DMS 273 treated with DMSO at 0.1 percent for 48 hours (cell line): ENCODE measurements at places on chromosomes 3 and 15.

GRCh38 chr15:45546789-45547188 lies 24.2 kb upstream of the SLC30A4 start:
- no peak for DNase-seq

GRCh38 chr3:190097617-190098016 lies 23.1 kb downstream of the P3H2 start:
- DNase-seq: no peak

- DNase-seq: no peak
Observed at GRCh38 chr3:52021489-52022268, 26.0 kb upstream of the RPL29 start.

DNA sequence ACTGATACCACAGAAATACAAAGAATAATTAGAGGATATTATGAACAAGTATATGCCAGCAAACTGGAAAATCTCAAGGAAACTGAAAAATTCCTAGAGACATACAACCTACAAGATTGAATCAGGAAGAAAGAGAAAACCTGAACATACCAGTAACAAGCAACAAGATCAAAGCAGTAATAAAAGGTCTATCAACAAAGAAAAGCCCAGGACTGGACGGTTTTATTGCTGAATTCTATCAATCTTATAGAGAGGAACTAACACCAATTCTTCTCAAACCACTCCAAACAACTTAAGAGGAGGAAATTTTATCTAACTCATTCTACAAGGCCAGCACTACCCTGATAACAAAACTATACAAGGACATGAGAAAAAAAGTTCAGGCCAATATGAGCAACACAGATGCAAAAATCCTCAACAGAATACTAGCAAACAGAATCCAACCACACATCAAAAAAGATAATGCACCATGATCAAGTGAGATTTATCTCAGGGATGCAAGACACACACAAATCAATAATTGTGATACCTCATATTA lies 71.1 kb upstream of the IMPG2 start:
- DNase-seq: no peak

DNA sequence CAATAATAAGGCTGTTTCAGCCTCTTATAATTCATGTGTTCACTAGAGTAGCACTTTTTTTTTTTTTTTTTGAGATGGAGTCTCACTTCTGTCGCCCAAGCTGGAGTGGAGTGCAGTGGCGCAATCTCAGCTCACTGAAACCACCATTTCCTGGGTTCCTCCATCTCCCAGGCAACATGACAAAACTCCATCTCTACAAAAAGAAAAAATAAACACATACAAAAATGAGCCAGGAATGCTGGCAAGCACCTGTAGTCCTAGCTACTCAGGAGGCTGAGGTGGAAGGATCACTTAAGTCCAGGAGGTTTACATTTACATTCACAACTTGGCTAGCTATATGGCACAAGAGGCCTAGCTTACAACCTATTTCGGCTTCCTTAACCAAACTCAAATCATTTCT lies 6.8 kb downstream of the USP4 start:
- DNase-seq: no peak

DNA sequence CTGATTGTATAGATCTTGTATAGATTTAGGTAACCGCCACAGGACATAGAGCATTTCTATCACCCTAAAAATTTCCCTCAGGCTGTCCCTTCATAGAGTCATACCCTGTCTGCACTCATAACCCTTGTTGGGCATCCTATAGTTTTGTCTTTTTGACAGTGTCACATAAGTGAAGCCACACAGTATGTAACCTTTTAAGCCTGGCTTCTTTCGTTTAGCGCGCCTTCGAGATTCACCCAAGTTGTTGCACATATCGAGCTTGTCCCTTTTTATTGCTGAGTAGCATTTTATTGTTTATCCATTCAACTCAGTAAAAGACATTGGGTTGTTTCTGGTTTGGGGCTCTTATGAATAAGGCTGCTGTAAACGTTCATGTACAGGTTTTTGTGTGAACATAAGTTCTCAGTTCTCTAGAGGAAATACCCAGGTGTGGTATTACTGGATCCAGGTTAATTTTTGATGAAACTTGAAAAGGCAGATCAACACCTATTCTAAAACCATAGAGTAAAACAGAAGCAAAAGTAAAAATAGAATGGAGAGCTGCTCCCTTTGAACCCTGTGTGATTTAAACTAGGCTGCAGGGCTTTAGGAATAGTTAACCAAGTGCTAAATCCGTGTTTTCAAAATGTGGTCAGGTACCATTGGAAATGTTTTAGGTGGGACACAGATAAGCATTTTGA lies 49.5 kb downstream of the CD86 start:
- no peak for DNase-seq

- peak; percentile 14 for DNase-seq
Observed at GRCh38 chr3:194205675-194206133, 69.8 kb downstream of the HES1 start.

DNA sequence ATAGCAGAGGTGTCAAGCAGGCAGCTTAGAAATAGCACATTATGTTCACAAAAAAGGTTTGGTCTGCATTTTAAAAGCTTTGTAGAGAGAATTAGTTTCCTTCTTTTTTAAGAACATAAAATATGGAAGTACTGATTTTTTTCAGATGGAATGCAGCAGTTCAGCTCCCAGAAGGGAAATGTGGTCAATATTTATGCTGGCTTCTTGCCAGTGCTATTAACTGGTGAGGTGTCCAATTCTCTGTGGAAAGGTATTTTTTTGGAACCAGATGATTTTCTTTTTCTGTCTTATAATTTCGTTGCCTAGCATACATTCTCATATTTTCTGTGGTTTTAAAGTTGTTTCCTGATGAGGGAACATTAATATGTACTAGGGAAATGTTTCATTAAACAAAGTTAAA lies 211.4 kb upstream of the ZNF385D start:
- no peak for DNase-seq

DNA sequence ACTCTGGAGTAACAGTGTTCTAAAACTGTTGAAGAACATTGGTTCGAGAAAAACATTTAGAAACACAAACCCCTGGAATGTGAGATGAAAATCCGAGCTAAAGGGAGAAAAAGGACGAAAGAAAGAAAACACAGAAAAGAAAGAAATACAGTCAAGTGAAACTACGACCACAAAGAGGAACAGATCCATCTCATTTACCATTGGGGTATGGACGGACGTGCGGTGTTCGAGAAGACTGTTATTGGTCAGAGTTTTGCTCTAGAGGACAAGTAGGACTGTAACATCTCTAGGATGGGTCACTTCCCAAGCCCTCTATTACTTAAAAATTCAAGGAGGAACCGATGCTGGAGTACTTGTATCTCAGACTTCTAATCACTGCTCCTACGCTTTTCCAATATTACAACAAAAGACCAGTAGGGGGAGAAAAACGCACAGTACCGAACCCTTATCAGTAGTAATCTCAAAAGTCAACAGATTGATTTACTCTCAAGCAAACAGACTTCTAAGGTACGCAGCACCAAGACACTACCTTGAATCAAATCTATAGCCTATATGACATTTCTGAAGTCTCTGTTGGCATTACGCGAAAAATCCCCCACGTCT lies 1.1 kb upstream of the PIK3CA start:
- DNase-seq: peak; percentile 80

DNA sequence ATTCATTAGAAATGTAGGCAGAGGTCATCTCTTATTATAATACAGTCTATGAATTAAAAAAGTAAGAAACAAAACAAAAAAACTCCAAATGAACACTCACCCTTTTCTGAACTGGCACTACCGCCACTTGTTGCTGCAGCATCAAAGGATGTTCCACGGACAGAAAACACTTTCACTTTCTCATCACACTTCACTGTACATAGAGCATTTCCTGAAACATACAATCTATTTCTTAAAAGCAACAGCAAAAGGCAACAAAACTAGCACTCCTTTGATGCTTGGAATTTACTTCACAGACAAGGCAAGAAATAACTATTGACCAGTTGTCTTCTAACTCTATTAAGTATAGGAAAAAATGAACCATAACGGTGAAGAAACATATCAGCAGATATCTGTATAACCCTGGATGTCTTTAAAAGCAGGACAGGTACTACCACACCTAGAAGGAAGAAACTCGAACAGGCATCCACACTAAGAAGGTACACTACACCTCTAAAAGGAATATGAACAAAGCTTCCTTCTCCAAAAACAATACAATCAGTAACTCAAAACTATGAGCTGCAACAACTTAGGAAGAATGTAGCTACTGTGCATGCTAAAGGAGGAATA lies 24.9 kb downstream of the ETFA start:
- DNase-seq: no peak

DNA sequence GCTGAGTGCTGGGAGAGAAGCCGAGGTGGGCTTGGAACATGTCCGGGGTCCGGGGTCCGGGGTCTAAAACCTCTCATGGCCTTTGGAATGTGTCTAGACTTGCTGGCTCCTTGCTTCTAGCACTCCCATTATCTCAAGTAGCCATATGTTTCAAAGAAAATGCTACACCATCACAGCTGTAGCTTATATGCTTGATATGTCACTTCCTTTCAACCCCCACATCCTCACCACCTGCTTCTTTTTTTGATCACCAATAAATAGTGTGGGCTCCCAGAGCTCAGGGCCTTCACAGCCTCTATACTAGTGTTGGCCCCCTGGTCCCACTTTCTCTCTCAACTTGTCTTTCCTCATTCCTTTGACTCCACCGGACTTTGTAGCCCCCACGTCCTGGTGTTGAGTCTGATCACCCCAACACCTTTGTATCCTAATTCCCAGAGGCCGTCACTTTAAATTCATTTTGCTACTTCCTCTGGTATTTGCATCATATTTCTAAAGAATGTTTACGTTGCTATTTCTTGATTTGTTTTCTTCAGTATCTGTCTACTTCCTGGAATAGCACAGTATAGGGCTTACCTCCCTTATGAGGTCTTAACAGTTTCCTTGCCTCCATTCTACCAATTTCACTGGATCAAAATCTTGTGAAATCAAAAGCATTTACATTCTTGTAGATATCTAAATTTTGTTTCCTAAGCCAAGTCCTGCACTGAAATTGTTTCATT lies 71.9 kb upstream of the CHRNB4 start:
- peak; percentile 43 for DNase-seq

DNA sequence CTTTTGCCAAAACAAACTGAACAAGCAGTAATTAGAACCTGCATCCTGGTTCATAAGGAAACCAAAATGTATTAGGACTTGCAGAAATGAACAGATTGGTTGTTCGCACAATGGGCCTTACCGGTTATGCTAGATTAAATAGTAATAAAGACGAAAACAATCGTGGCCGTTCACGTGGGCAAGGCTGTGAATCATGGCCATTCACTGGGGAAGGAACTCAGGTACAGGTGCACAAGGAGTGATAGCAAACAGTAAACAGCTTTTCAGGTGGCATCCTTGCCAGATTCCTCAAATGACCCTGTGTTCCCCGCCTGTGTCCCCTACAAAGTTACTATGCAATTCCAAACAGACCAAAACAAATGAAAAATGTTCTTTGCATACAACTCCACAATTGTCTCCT lies 8.2 kb downstream of the LRIG1 start:
- DNase-seq: no peak

GRCh38 chr3:8413337-8413926 lies 88.2 kb upstream of the LMCD1 start:
- DNase-seq: no peak

GRCh38 chr3:160402221-160403027 lies 3.0 kb downstream of the SMC4 start:
- DNase-seq: no peak

GRCh38 chr3:4417449-4417848 lies 49.6 kb downstream of the SUMF1 start:
- DNase-seq: no peak

- no peak for DNase-seq
Observed at GRCh38 chr3:18778094-18778493, 353.0 kb upstream of the SATB1 start.

GRCh38 chr3:45909542-45909941 lies 23.2 kb downstream of the CCR9 start:
- no peak for DNase-seq

DNA sequence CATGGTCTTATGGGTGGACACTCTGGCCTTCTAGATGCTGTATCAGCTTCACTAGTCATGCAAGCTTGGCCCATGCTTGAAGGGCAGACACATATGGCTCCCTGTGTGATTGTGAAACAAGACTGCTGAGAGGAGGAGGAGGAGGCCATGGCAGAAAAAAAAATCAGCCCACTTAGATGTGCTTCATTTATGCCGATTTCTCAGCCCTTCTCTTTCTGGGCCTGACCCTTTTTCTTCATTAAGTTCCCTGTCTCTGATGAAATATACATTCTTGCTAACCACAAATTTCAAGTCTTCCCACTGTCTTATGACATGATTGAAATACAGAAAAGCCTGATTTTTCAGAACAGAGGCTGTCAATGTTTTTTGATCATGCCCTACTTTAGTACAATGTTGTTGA lies 213.0 kb upstream of the FEZF2 start:
- no peak for DNase-seq

GRCh38 chr15:78933823-78934654 lies 10.8 kb downstream of the CTSH start:
- DNase-seq: no peak

DNA sequence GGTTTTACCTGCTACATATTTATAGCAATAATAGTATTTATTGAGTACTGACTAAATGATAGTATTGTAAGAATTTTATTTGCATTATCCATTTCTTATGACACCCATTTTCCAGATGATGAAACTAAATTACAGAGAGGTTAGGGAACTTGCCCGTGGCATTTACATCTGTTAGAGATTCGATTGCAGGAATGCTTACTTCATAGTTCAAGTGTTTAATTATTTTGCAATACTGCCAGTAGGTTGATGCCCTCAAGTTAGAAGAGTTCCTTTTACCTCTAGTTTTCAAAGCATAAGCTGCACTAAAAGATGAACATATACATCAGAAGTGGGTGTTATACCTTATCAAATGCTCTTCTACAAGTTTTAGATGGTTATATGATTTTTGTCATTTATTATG lies 362.8 kb upstream of the RGMA start:
- no peak for DNase-seq

- DNase-seq: no peak
Observed at GRCh38 chr15:58513008-58513407, 81.2 kb downstream of the LIPC start.

DNA sequence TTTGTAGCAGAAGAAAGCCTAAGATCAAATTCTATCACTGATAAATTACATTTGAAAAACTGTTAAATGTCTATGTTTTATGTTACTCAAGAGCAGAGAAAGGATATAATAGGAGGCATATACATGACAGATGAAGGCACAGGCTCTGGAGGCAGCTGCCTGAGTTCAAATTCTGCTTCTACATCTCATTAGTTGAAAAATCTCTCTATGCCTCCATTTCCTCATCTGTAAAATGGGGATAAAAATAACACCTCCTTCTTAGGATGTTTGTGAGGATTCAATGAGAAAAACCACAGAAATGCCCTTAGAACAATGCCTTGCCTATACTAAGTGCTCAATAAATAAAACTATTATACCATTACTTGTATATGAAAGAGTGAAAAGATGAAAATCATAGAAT lies 21.0 kb downstream of the TP53BP1 start:
- no peak for DNase-seq

DNA sequence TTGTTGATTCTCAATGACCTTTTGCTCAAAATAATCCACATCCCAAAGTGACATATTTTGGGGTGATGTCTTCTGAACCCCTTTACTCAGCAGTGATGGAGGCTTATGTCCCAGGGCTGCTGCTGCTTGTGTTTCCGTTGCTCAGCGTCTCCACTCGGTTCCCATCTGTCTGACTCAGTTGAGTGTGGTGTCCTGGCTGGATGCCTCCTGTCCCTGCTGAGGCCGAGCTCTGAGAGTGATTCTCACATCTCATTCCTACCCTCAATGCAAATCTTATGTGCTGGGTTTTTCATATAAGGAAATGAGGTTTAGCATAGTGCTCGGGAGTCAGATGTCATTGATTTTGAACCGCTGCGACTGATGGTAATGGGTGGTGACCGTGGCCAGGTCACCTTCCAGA lies 247.4 kb downstream of the GABRG3 start:
- DNase-seq: no peak
